Fibroblast of the conjunctiva (primary cell): ENCODE measurements at places on chromosomes 4 and X.

- DNase-seq, result no peak
Observed at GRCh38 chr4:133524369-133524768, 375.3 kb downstream of the PCDH10 start.

DNA sequence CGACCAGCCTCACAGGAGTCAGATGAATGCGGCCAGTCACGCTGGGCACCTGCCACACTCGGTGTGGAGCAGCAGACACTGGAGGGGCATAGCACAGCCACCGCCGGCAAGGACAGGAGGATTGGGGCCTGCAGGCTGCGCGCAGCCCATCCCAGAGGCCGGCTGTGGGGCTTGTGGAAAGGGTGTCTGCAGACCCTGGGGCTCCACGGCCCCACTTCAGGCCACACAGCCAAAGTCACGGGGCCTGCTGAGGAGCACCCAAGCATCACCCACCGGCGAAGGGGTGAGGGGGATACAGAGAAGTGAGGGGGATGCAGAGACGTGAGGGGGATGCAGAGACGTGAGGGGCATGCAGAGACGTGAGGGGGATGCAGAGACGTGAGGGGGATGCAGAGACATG, 70.1 kb downstream of the FAM53A start:
- no peak for DNase-seq

GRCh38 chrX:23737413-23737812, 5.7 kb downstream of the ACOT9 start:
- DNase-seq, result no peak

DNA sequence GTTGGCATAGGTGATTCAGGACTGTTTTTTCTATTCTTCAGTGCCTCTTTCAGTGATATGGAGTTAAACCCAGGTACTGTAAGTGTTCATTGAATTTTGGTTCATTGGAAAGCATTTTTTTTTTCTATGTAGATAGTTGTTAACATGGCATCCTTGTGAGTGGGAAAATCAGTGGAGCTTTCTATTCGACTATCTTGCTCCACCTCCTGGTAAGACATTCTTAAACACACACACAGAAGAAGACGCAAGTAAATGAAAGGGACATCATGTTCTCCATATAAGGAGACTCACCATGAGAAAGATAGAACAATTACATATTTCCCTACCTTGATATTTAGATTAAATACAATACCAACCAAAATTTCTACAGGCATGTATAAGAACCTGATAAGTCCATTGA, 598.5 kb upstream of the SPANXN1 start:
- no peak for DNase-seq

DNA sequence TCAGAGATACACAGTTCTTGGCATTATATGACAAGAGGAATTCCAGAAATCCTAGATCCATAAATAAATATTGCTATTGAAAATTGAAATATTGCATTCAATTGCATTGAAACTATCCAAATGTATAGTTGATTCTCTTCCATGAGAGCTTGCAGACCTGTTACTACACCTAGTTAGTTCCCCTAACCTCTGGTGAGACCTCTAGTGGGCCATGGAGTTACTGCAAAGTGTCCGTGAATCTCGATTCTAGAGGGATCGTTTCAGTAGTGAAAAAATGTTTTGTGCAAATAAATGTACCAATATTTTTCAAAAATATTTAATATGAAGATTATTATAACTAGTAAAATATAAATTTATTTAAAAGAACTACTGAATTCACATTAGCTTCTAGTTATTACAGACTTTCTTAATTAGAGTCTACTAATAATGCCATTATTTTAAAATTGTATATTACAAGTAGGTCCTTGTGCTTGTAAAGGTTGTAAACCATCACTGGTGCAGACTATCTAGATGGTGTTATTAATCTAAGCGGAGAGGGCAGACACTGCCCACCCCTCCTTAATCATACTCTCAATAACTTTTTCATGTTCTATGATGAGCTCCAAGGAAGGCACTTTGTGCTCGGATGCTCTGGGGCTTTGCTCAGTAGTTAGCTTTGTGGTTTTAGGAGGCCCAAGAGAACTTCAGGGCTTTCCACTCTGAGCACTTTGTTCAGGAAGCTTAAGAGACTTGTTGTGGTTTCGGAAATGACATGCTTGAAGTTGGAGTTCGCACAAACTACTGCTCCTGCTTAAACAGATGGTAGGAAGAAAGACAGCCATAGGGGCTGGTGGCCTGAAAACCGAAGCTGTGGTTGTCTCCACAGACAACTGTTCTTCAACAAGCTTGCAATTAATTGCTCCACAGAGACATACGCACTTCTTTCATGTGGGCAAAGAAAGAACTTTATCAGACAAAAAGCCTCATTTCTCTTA, 42.8 kb downstream of the IL21 start:
- peak; percentile 13 for DNase-seq

GRCh38 chr4:86558797-86559196, 35.3 kb upstream of the PTPN13 start:
- no peak for DNase-seq

DNA sequence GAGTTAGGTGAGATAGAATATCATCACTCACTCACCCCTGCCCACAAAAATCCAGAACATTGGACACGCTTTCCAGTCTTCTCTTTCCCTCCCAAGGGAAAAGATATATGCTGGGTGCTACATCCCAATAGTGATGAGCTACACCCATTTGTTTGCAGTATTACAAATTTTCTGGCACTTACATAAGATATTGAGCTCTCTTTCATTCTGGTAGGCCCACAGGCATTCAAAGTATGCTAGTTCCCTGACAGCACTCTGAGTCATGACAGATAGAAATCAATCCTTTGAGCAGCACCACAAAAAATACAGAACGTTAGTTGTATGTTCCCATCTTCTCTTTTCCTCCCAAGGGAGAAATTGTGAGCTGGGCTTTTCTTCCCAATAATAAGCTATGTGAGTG, 477.6 kb upstream of the GRID2 start:
- DNase-seq, result peak; percentile 23

- DNase-seq, result no peak
Observed at GRCh38 chrX:68761086-68761485, 67.7 kb upstream of the EFNB1 start.

DNA sequence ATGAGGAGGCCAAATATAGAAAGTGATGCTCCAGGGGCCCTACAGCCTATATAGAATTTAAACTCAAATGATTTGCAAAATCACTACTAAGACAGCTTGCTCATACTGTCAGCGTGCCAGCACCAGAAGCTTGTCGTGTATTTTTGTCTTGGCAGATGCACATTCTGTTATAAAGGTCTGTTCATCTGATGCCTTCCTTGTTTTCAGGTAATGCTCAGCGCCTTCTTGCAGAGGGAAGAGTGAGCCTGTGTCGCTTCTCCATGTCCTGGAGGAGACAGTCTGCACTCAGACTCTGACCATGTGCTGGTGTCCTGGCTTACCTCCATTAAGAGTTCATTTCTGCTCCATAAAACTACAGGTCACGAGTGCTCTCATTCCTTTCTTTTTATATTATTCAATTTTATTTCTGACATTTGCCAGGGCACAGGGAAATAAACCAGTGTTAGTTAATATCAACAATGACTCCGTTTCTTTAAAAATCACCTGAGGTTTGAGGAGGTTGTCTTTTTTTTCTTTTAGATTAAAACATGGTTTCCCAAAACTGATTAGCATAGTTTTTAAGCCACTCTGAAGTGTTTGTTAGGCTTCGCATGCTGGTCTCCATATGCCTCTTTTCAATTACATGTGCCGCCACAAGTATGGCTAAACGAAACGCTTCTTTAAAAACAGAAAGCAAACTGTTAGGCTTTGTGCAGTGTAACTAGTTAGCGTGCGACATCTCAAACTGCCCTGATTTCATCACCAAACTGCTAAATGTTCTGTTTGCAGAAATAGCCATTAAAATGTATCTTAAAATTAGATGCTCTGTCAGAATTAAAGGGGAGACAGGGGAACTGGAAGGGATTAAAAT, 215.2 kb upstream of the GK2 start:
- no peak for DNase-seq

DNA sequence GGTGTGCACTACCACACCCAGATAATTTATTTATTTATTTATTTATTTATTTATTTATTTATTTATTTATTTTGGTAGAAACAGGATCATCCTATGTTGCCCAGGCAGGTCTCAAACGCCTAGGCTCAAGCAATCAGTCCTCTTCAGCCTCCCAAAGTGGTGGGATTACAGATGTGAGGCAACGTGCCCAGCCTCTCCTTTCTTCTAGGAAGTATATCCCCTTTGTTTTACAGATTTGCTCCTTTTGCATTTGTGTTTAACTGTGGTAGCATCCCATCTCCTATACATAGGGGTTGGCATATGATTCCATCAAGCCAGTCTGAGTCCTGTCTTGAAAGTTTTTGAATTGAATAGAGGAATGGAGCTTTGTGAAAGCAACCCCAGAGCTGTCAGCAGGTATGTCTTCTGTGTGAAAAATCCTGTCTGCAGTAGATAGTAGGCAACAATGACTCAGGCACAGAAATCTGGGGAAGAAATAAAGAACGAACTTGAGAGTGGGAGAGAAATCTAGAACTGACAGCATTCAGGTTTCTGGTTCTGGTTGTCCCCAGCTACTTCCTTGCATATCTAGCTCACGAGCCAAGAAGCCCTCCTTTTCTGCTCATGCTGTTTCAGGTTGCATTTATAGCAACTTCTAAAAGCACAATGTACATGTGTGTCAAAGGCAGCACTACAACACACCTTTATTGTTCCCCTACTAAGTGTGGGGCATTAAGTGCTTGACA, 113.7 kb upstream of the LSM6 start:
- DNase-seq, result no peak

DNA sequence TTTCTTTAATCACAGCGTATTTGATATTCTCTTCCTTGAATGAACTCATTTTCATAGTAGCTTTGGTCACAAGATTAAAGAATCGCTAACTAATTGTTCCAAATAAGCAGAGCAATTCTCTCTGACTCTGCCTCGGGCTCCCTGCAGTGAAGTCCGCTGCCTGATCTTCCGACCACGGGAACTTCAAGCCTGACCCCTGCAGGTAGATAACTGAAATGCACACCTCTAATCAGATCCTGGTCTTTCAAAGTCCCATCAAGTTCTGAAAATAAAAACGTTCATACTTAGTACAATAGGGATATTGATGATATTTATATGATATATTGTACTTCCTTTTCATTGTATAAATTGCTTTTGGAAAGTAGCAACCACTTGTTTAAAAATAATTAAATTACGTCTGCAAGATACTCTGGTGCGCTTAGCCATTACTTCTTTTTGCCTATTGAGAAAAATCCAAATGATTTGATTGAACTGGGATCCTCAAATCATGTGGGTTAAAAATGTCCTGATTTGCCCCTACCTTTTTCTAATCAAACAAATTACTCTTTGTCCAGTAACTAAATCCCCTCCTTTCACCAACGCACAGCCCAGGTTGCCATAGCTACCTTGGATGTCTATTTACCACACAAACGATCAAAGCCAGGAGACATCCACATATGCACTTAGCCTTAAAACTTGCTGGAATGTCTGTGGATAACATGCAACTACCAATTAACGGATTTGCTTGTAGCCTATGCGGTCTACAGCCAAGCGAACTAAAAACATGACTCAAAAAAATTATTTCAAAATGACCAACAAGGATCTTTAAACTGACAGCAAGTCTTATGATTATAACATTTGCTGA, 4.2 kb downstream of the MID1 start:
- no peak for DNase-seq

GRCh38 chr4:113687067-113687718, 74.3 kb downstream of the CAMK2D start:
- DNase-seq, result no peak

DNA sequence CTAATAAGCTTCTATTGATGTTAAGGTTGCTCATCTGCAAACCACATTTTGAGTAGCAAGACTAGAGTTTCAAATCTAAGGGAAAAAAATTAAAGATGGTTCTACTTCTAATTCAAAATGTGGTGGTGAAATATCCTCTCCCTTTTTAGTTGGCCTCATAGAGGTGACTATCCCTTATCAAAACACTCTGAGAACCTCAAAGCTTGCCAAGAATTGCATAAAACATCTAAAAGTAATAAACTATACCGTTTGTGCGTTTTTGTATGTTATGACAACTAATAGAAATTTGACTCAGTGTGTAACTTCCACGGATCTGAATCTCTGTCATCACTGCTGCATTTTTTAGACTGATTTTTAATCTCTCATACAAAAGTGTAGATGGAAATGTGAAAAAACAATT, 672.8 kb upstream of the GALNT7 start:
- no peak for DNase-seq

DNA sequence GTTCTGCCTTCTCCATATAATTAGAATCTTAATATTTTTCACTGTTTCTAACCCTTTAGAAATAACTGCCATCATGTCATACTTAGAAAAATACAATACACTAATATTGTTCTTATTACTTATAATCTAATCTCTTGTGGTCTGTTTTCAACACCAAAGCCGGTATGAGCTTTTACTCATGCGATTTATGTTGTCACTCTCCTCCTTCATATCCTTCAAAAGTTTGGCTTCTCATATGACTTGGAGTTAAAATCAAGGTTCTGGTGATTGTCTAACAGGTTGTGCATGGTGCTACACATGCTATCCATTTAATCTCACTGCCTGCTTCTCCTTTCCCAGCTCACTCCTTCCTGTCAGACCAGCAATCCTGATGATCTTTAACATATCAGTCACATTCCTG, 1392.9 kb downstream of the ARAP2 start:
- no peak for DNase-seq

DNA sequence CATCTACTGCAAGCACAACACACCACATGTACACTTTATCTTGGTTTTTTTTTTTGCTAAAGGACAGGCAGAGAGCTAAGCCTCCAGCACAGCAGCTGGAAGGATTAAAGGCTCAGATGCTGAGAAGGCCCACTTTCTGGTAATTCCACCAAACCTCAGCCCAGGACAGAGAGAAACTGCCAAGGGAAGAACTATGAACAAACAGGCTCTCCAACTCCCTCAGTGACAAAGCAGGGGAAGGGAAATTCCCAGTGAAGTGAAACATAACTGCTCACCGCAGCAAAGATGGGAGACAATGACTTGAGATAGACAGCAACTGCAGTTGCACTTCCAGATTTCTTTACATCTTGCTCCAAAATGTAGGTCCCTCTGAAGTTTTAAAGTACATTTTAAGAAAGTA, 4.8 kb downstream of the PROM1 start:
- no peak for DNase-seq

DNA sequence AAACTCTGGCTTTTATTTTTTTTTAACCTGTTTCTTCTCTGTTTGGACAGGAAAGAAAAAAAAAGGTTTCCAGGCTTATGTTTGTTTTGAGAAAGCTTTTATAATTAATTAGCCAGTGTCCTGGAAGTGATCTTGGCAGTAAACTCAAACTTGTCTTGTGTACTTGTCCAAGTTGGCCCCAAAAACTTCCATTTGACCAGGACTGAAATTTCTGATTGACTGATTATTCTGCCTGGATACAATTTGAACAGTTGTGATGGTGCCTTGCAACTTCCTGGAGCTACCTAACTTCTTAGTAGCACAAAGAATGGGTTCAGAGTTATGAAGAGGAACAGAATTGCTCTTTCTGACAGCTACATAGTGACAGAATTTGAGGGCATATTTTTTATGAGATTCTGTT, 62.0 kb downstream of the SLC4A4 start:
- no peak for DNase-seq
